ENCODE measurements at places on chromosomes 2 and 18.
A peak's percentile ranks its signal among the peaks of the same experiment; 100 is the strongest.

GRCh38 chr2:104885119-104885782, 31.3 kb downstream of the POU3F3 start:
- no peak for DNase-seq

DNA sequence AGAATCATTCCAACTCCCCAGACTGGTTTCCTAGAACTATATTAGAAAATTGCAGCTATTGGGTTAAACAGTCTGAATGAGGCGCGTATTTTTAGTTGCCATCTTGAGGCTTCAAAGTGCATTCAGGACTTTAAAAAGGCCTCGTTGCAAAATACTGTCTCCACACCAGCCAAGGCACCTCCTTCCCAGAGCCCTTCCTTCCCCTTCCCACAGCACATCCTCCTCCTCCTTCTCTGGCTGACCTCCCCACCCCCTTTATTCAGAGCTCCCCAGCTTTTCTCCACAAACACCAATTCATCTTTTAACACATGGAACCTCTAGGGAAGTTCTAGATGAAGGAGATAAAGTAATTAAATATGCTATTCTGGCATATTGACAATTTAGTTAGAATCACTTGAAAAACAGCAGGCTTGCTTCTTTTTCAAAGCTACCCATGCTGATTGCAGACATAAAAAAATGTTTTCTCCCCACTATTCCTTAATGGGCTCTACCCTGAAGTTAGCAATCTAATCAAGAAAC, 90.3 kb downstream of the RTP5 start:
- no peak for DNase-seq

DNA sequence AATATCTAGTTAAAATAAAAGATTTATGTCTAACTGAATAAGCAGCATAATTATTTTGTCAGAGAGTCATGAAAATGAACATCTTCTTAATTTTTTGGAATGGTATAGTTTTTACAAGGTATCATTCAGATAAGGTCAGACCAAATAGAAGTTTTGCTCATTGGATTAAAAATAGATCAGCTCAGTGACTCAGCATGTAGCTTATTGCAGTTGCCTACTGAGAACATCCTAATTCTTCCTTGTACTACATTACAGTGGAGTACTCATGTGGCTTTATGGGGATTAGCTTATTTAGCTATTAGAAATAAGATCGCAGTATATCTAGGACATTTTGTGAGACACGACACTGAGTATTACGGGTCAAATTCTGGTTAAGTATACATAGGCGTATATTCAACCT, 38.2 kb upstream of the PPM1B start:
- DNase-seq, result no peak

- no peak for DNase-seq
These were observed 105.4 kb downstream of the ACKR3 start for GRCh38 chr2:236675051-236675450.

- DNase-seq, result no peak
These were observed 114.1 kb upstream of the TRIB2 start for GRCh38 chr2:12602661-12603060.

DNA sequence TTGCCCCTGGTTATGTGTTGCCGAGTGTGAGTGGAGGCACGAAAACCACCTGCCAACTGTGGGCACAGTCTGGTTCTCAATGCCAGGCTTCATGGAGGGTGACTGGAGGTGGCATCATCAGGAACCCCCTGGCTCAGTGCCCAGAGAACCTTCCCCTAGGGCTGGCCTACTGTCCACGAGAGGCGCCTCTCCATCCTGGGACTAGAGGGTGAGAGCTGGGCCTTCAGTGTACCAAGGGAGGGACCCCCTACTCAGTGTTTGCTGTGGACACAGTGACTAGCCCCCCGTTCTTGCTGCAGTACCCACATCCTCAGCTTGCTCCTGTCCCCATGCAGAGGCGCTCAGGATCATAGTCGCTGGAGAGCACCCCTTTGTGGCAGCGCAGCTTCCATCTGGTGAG, 202.6 kb downstream of the HDAC4 start:
- DNase-seq, result no peak

DNA sequence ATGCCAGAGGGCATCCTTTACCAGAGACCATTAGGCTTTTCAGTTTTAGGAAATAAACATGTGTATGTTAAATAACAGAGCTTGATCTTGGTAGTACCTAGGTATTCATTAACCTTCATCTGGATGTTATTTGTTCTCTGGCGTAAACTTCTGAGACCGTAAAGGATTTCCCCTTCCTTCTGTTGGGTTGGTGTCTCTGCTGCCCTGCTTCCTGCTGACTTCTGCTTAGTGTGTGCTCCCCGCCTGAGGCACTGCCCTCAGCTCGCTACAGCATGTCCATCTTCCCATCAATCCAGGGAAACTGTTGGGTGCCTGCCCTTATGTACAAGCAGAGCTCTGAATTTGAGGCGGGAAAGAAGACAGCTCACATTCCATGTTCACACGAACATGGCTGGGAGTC, 177.9 kb downstream of the TPGS2 start:
- no peak for DNase-seq

DNA sequence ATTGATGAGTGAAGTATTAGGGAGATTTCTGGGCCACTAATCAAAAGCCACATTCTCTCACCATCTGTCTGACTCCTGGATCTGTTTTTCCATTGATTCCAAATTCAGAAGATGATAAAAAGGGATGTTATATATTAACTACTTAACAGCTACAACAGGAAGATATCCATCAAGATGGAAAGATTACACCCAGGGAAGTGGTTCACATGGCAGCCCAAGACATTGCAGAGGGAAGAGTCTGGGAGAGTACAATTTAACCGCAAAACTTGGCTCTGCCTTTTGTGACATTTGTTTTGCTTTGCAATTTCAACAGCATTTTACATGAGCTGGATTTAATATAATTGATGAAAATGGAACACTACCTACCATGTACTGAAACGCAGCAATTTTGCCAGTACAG, 22.5 kb upstream of the TCF4 start:
- no peak for DNase-seq

GRCh38 chr2:229180658-229181057, 90.4 kb downstream of the PID1 start:
- no peak for DNase-seq

DNA sequence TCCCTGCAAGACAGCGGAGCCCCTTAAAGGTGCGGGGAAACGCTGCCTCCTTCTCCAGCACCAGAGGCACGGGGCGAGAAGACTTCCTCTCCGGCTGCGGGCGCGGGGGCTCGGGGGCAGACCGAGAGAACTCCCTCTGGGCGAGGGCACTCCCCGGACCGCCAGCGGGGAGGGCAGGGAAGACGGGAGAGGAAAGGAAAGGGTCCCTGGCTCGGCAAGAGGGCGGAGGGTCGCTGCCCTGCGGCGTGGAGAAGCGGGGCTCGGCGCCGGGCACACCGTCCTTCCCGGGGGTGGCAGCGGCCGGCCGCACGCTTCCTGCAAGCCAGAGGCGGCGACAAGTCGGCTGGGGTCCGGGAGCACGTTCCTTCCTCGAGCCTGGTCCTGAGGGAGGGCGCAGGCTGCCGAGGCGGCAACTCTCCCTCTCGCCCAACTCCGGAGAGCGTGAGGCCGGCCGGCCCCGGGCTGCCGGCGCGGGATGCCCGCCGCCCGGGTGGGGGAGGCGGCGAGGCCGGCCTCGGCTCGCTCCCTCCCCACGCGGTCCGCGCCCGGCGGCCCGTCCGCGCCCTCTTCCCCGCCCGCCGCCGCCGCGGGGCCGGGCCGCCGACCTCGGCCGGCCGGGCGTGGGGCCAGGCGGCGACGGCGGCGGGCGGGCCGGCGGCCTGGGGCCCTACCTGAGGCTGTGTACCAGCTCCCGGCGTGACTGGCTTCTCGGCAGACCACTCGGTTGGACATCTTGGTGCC, 1.1 kb downstream of the MEMO1 start:
- DNase-seq, result peak; percentile 22

DNA sequence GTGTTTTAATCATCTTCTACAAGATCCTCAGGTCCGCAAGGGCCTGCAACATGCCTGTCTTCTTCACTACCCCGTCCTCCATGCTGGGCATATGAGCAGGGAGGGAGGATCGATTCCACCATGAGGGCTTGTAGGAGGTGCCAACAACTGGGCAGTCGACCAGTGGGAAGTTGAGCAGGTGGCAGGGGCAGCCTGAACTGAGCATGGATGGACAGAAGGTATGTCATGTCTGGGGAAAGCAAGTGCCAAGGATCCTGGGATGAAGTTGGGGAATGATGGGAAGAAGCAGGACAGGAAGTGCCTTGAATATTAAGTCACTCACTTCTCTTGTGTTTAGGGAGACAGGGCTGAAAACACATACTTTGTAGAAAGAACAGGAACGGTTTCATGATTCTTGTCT, 44.7 kb downstream of the CTIF start:
- no peak for DNase-seq

DNA sequence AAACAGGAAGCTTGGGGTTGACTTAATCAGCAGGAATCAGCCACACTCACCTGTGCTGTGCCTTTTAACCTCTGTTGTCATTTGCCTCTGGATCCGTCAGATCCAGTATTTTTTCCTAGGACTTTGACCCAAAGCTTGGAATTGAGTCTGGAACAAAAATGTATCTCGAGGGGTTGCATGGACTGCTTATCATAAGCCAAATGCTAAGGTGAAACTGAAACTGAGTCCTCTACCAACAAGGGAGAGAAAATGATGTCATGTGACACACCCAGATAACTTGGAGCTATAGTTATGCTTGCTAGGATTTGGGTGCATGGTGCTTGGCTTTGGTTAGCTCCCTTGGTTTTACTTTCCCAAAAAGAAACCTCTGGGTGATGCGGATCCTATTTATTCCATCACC, 2158.6 kb upstream of the PIK3C3 start:
- no peak for DNase-seq

DNA sequence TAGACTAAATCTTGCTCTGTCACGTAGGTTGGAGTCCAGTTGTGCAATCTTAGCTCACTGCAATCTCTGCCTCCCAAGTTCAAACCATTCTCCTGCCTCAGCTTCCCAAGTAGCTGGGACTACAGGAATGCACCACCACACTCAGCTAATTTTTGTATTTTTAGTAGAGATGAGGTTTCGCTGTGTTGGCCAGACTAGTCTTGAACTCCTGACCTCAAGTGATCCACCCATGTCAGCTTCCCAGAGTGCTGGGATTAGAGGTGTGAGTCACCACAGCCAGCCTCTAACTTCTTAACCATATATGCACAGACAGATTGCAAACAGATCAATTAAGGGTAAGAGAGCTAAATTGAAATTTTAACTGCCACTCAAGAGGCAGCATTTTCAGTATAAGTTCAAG, 22.1 kb upstream of the CNGA3 start:
- DNase-seq, result no peak

DNA sequence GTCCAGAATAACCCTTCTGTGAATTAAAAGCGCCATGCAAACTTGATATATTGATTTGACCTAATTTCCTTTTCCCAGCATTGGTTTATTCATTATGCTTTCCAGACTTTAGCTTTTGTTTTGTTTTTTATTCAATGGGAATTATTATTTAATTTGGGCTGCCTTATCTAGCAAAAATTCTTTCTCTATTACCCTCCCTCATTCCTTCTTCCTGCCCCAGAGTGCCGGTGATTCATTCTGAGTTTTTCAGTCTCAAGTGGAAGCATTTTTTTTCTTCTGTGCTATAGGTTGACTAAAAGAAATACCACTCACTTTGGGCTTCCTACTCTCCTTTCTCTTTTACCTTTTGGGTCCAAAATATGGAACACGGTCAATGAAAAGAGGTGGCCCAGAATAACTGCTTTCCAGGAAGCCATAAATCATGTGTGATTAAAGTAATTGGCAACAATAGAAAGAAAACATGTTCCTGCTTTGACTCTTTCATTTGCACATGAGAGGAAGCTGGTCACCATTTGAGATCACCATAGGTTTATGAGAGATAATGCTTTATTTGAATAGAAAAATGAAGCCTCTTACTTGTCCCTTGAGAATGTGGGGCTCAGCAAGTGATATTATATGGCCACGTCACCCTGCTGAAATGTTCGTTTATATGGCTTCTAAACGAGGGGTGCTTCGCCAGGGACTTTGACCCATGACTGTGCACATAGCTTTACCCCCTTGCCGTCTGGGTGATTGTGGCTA, 422.8 kb upstream of the ZEB2 start:
- DNase-seq, result no peak

DNA sequence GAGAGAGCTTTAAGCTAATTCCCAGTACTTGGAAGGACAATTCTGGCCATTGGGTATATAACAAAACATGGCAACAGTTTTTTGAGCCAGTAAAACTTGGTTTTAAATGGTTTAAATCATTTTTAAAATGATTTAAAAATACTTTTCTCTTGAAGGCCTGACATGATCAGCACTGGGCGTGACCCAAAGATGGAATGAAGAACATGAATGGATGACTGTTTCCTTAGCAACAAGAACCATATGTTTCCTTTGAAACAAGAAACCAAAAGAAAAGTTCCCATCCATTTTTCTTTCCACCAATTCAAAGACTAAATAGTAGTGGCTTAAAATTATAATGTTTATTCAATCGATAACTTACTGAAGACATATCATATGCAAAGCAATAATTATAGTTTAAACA, 348.3 kb upstream of the FIGN start:
- DNase-seq, result no peak

DNA sequence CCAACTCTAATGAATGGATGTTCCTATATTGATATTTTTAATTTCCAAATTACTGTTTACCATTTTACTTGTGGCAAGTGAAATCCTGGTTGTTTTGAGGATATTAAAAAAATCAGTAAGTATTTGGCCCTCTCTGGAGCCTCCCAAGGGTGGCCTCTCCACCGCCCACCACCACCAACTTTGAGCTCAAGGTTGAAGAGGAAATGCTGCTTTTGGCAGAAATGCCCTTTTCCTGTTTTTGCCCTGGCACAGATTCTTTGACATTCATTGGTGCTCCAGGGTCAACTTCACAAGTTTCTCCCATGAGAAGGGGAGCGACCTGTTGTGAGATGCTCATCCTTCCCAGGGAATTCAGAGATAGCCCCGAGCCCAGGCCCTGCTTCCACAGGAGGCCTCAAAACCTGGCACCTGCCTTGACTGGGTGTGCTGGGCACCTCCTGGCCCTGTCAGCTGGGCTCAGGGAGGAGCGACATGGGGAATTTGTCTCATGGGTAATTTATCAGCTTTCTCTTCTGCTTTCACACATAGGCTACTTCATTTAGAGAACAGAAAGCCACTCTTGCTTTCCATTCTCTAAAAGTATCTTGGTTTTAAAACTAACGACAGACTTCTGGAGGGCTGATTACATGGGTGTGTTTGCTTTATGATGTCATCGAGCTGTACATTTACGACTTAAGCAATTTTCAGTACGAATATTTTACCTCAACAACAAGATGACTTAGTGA, 6.9 kb downstream of the CD8A start:
- no peak for DNase-seq

DNA sequence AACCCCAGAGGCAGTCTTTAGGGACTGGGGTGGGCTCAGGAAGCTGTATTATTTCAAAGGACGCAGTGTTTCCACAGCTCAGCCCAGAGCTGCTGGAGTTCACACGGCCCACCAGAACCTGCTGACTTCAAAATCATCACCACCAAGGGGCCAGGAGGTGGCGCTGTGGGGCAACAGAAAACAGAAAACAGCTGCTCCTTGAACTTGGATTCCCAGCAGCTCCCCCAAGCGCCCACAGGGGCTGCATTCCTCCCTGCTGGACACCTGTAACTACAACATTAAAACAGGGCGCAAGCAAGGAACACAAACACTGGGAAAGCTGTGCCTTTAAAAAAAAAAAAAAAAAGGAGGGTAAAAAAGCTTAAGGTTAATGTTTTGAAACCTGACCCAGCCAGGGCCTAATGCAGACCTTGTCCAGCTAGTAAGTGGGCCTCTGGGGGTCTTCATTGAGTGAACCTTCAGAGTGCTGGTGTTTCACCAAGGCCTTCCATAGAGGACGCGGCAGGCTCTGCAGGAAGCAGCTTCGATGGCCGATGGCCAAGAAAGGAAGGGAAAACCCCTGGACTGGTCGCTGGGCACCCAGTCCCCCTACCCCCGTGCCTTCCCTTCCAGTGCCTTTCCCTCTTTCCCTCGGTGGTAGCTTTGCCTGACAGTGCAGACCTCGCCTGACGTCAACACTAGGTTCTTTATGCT, 25.9 kb downstream of the MLPH start:
- DNase-seq, result peak; percentile 66

Data from T follicular helper cell (primary cell).